Ovary (tissue), 10 donors: ENCODE measurements at places on chromosomes 5 and 9. TPM values are rescaled to one million over a fixed set of nuclear protein-coding genes. Genes with fewer than 3 reads are reported as not detected.

Gene SPATA6L
- 1.5 TPM for total RNA-seq

Gene ZNF79
- total RNA-seq, result 11.3 TPM

Gene PSAT1
- total RNA-seq, result 153 TPM

Gene PPP3R2
- total RNA-seq, result not detected

Gene SCAI
- 13.0 TPM for total RNA-seq

Gene KCNV2
- not detected for total RNA-seq

Gene REEP2
- 4.4 TPM for total RNA-seq

Gene FAM114A2
- total RNA-seq, result 11.0 TPM

Gene BTNL9
- 9.6 TPM for total RNA-seq

Gene CCNJL
- 7.9 TPM for total RNA-seq

Gene SH3RF2
- total RNA-seq, result 1.0 TPM

Gene GPR151
- not detected for total RNA-seq

Gene CBY3
- total RNA-seq, result not detected

Gene IL4
- not detected for total RNA-seq

Gene OR1Q1
- total RNA-seq, result not detected

Gene RABL6
- total RNA-seq, result 56.2 TPM

Gene UGT3A1
- not detected for total RNA-seq

Gene KIF24
- total RNA-seq, result 1.00 TPM

Gene KLHL3
- 5.0 TPM for total RNA-seq

Gene TAF1L
- total RNA-seq, result 0.05 TPM

Gene NR2F1
- total RNA-seq, result 87.0 TPM

Gene TICAM2
- 4.9 TPM for total RNA-seq

Gene SLC38A9
- total RNA-seq, result 14.4 TPM

Gene ECSCR
- 6.6 TPM for total RNA-seq

Gene SPINK4
- total RNA-seq, result not detected

Gene PCDHB16
- 11.1 TPM for total RNA-seq

Gene GMCL2
- not detected for total RNA-seq

Gene CSF1R
- 7.6 TPM for total RNA-seq

Gene SPATA31A3
- total RNA-seq, result not detected

Gene ESM1
- 0.50 TPM for total RNA-seq

Gene ANKDD1B
- 0.79 TPM for total RNA-seq

Gene ADGRV1
- 1.1 TPM for total RNA-seq

Gene MLANA
- total RNA-seq, result not detected

Gene FOXD4L6
- not detected for total RNA-seq

Gene MARCOL
- 0.20 TPM for total RNA-seq

Gene FOXD4L4
- total RNA-seq, result 0.11 TPM

Gene ANKRD34B
- under 0.01 TPM for total RNA-seq

Gene PCDHB10
- total RNA-seq, result 4.1 TPM

Gene CTXN3
- not detected for total RNA-seq

Gene SLC25A2
- 0.65 TPM for total RNA-seq

Gene ZNF883
- 0.97 TPM for total RNA-seq

Gene PCDHGB3
- total RNA-seq, result 8.6 TPM

Gene GDF9
- 0.27 TPM for total RNA-seq

Gene SPATA31D1
- total RNA-seq, result not detected

Gene RNF38
- 68.8 TPM for total RNA-seq

Gene INSYN2B
- total RNA-seq, result 1.2 TPM

Gene ACOT12
- not detected for total RNA-seq

Gene ZNF608
- 11.1 TPM for total RNA-seq

Gene SYK
- total RNA-seq, result 11.9 TPM

Gene ACTBL2
- total RNA-seq, result not detected

Gene FOXI1
- total RNA-seq, result not detected
